Activated T-helper 17 cell treated with anti-CD3 and anti-CD28 coated beads, Interleukin-2, amount 50 U/mL, for 72 hours (primary cell): ENCODE measurements at places on chromosomes 4 and X.
A peak's percentile ranks its signal among the peaks of the same experiment; 100 is the strongest.

DNA sequence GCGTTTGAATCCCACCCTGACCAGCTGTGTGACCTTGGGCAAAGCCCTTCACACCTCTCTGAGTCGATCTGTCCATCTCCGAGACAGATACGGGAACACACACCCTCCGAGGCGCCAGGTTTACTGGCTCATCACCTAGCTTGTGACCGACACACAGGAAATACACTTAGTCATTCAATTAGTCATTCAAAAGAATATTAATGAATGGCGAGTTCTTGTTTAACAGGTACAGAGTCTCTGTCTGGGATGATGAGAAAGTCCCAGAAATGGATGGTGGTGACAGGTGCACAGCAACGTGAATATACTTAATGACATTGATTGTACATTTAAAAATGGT, 80.6 kb downstream of the PPP2R2C start:
- peak; percentile 46 for ATAC-seq
- H3K36me3 ChIP-seq = no peaks in the 10 kb centered on the region
- peaks cover 4% of the 10 kb centered on the region for H3K4me1 ChIP-seq
- H3K4me3 ChIP-seq = no peak overlapping the region
- H3K27me3 ChIP-seq = peaks cover 18% of the 10 kb centered on the region

DNA sequence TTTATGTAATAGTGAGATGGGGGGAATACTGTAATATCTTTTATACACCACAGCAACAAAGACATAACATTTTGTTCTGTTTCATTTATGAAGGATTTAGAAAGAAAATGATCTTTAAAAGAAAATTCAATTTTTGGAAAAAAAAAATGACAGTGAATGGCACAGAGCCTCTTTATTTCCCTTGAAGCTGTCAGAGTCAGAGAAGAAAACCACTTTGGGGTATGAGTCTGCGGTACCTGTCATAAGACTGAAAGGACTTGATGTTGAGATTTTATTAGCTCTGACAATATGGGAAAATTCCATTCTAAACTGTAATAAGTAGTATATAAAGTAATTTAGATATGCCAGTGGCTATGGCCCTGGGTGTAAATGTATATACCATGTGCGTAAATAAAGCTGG, 134.8 kb downstream of the GALNTL6 start:
- H3K4me1 ChIP-seq = no peaks in the 10 kb centered on the region
- H3K27ac ChIP-seq = no peak overlapping the region
- no peaks in the 10 kb centered on the region for H3K27me3 ChIP-seq
- H3K36me3 ChIP-seq = no peaks in the 10 kb centered on the region
- no peak for ATAC-seq

- H3K27me3 ChIP-seq = peaks cover 16% of the 10 kb centered on the region
- no peak for ATAC-seq
- H3K4me1 ChIP-seq = no peaks in the 10 kb centered on the region
- H3K36me3 ChIP-seq = no peaks in the 10 kb centered on the region
- H3K27ac ChIP-seq = no peak overlapping the region
- no peak overlapping the region for H3K4me3 ChIP-seq
These were observed 143.5 kb downstream of the HNRNPD start for GRCh38 chr4:82230306-82230705.

DNA sequence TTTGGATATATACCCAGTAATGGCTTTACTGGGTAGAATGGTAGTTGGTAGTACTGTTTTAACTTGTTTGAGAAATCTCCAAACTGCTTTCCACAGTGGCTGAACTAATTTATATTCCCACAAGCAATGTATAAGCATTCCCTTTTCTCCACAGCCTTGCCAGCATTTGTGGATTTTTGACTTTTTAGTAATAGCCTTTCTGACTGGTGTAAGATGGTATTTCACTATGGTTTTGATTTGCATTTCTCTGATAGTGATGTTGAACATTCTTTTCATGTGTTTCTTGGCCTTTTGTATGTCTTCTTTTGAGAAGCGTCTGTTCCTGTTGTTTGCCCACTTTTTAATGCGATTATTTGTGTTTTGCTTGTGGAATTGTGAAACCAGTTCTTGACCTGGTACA, 290.5 kb downstream of the BMPR1B start:
- no peak for ATAC-seq
- H3K4me3 ChIP-seq = no peak overlapping the region
- H3K4me1 ChIP-seq = no peaks in the 10 kb centered on the region
- no peaks in the 10 kb centered on the region for H3K27me3 ChIP-seq
- H3K36me3 ChIP-seq = no peaks in the 10 kb centered on the region

DNA sequence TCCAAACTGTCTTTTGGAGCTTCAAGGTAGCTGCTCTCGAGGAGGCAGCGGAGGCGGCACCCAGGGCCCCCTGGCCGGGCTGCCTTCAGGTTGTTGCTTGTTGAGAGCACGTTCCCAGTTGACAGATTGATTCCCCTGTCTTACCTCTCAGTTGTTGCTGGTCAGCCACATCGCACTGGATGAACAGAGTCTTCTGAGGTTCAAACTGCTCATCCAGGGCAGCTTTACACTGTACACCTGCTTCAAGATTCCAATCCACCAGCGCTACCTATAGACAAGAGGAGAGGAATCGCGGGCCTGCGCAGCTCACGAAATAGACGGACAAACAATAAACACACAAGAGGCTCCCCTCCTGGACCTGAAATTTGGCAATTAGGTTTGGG, 497 bp downstream of the HPGD start:
- H3K4me1 ChIP-seq = peaks cover 3% of the 10 kb centered on the region
- peak overlapping the region; percentile 85 for H3K4me3 ChIP-seq
- peaks cover 15% of the 10 kb centered on the region for H3K27me3 ChIP-seq

GRCh38 chr4:159077702-159078495, 25.0 kb upstream of the RAPGEF2 start:
- H3K4me3 ChIP-seq = peak overlapping the region; percentile 9
- ATAC-seq = peak; percentile 87
- H3K27ac ChIP-seq = peak overlapping the region; percentile 6
- H3K4me1 ChIP-seq = peaks cover 7% of the 10 kb centered on the region
- no peaks in the 10 kb centered on the region for H3K36me3 ChIP-seq
- no peaks in the 10 kb centered on the region for H3K27me3 ChIP-seq

GRCh38 chr4:21921526-21922180, 26.9 kb downstream of the KCNIP4 start:
- no peak overlapping the region for H3K27ac ChIP-seq
- no peaks in the 10 kb centered on the region for H3K36me3 ChIP-seq
- H3K4me3 ChIP-seq = no peak overlapping the region
- ATAC-seq = no peak
- H3K4me1 ChIP-seq = no peaks in the 10 kb centered on the region

- H3K36me3 ChIP-seq = peaks cover 60% of the 10 kb centered on the region
- H3K27ac ChIP-seq = peak overlapping the region; percentile 96
- no peaks in the 10 kb centered on the region for H3K27me3 ChIP-seq
- H3K4me3 ChIP-seq = peak overlapping the region; percentile 89
- peaks cover 11% of the 10 kb centered on the region for H3K4me1 ChIP-seq
These were observed 516 bp upstream of the COX18 start for GRCh38 chr4:73070074-73070390.

GRCh38 chr4:184588893-184589292, 60.4 kb downstream of the CASP3 start:
- H3K27ac ChIP-seq = no peak overlapping the region
- no peaks in the 10 kb centered on the region for H3K36me3 ChIP-seq
- peaks cover 12% of the 10 kb centered on the region for H3K4me1 ChIP-seq
- no peak for ATAC-seq

GRCh38 chr4:84159762-84160161, 339.3 kb downstream of the NKX6-1 start:
- H3K36me3 ChIP-seq = no peaks in the 10 kb centered on the region
- H3K27me3 ChIP-seq = peaks cover 15% of the 10 kb centered on the region
- no peaks in the 10 kb centered on the region for H3K4me1 ChIP-seq
- no peak overlapping the region for H3K27ac ChIP-seq
- H3K4me3 ChIP-seq = no peak overlapping the region

GRCh38 chrX:68684291-68684918, 36.9 kb downstream of the STARD8 start:
- peaks cover 10% of the 10 kb centered on the region for H3K4me1 ChIP-seq
- peak; percentile 59 for ATAC-seq
- H3K4me3 ChIP-seq = no peak overlapping the region
- peaks cover 9% of the 10 kb centered on the region for H3K27me3 ChIP-seq
- no peak overlapping the region for H3K27ac ChIP-seq
